Hepatic stellate cell (primary cell): ENCODE measurements at places on chromosomes 1 and 21.

GRCh38 chr1:242245255-242245654 lies 246.4 kb upstream of the MAP1LC3C start:
- DNase-seq: no peak

GRCh38 chr1:18151436-18152122 lies 44.0 kb downstream of the IGSF21 start:
- no peak for DNase-seq

DNA sequence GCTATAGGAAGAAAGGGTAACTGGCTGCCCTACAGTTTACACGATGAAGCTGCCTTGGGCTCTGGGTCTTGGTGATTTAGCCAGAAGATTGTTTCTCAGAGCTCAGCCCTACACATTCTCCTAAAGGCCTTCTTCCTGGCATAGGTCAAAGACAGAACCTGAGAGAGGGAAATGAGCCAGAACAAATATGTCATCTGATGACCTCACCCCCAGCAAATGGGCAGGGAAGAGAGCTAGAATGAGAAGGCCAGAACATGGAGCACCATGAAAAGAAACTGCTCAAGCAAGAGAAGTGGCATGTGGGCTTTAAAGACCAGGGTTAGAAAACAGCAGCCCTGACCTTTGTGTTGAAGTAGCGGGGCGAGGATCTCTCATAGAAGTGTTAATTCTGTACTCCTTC lies 5.5 kb upstream of the ILDR2 start:
- DNase-seq: no peak

- no peak for DNase-seq
Observed at GRCh38 chr1:244154872-244155531, 103.9 kb downstream of the ZBTB18 start.

DNA sequence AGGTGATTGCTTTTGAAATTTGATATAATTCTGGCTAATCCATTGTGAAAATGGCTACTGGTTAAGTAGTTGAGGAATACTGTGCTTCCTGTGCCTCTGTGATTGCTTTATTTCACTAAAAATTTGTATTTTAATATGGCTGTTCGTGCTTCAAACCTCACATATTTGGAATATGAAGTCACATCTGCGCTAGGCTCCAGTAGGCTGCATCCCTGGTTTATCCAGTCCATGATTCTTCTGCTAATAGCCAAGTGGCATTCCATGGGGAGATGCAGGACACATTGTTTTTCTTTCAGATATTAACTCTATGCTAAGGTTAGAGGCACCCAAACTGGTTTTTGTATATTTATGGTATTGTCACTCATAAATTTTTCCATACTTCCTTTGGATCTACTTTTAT lies 25.9 kb downstream of the DNM3 start:
- DNase-seq: no peak

DNA sequence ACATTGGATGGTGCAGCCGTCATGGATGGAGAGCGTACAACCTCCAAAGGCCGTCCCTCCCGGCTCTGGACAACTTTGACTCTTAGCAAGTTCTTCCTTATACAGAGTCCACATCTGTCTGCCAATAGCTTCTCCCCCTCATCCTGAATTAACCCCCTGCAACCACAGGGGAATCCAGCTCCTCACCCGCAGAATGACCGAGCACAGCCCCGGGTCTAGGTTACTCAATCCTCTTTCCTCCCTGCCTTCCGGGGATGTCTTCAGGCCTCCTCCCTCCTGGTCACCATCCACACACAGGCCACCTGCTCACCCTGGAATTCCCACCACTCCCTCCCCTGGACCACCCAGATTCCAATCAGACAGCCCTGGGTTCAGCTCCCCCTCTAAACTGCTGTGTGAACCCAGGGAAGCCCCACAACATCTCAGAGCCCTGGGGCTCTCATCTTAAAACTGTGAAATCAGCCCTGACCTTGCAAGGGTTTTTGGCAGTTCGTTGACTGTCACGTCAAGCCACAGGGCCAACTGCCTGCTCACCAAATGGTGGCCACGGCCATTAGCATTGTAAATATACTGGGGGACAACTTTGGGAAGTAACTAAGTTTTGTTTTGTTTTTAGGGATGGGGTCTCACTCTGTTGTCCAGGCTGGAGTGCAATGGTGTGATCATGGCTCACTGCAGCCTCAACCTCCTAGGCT lies 54.2 kb downstream of the HSPG2 start:
- no peak for DNase-seq

GRCh38 chr1:208533746-208534598 lies 289.8 kb upstream of the PLXNA2 start:
- no peak for DNase-seq

GRCh38 chr1:216883518-216883917 lies 160.3 kb upstream of the ESRRG start:
- no peak for DNase-seq

DNA sequence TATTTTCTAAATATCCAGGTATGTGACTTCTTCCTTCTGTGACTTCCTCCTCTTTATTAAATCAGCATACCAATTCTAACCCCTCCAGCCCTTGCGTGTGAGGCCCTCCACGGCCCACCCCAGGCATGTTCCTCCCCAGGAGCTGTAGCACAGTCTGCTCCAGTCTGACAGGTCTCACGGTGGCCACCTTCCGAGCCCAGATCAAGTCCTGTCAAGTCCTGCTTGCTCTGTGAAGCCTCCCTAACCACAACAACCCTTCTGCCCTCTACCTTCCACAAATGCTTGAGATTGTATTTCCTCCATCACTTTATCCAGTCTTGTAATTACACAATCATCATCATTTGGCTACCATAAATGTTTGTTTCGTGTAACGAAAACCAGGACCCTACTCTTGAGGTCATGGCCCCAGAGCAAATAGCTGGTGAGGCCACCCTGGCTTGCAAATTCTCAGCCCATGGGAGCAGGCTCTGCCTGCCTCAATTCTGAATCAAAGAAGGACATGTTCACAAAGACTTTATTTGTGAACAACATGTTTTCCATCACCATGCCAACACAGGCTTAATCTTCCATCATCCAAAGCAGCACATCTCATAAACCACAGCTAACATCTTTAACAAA lies 33.0 kb upstream of the S100A7 start:
- DNase-seq: no peak

- DNase-seq: no peak
Observed at GRCh38 chr1:212153635-212154034, 118.1 kb downstream of the DTL start.

GRCh38 chr21:38148046-38148445 lies 108.7 kb upstream of the KCNJ15 start:
- no peak for DNase-seq

DNA sequence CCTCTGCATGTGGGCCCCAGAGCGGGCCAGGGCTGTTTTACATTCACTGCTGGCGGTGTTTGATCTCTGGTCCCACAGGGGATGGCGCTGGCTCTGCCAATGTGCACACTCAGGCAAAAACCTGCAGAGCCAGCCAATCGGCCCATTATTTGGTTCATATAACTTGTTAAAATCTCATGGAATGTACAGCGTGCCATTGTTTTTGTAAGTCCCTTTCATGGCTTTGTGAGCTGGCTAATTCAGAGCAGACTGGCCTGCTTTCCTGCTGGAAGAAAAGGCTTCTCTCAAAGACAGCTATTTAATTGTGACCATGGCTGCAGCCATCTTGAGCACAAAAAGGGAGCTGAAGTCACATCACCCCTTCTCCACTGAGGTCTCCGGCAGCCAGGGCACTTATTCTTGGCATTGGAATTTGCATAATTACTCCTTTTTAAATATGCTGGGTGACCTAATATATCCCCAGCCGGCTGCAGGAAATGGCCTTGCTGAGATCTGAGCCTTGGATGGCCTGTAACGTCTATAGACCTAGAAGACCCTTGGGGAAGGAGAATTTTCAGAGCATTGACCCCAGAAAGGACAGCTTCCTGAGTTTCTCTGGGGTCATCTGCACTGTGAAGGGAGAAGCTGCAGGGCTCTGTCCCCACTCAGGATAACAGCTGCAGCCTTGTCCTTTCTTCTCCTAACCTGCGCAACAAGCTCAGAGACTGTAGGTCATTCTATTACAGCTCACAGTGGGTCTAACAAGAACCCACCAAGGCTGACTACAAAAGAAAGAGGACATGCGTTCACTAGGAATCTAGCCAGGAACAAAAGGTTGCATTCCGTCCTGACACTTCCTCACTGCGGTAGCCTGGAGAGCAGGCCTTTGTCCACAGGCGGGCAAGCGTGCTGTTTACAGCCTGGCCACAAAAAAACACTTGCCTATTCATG lies 45.8 kb downstream of the BCAR3 start:
- no peak for DNase-seq

- DNase-seq: no peak
Observed at GRCh38 chr1:56527548-56528302, 51.6 kb downstream of the PLPP3 start.

GRCh38 chr1:160374306-160375110 lies 7.6 kb downstream of the NHLH1 start:
- DNase-seq: no peak

DNA sequence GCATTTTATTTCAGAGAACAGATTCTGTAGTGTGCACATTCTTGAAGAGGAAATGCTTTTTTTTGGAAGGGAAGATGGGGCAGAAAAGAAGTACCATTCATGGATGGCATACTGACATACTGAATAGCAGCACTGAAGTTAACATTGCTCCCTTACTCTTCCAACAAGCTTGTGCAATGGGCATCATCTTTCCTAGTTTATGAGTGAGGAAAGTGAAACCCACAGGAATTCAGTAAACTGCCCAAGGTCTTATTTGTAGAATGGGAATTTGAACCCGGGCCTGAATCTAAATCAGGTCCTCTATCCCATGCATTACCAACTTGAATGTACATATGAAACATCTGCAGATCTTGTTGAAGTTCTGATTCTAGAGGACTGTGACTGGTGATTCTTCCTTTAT lies 215.7 kb upstream of the FGGY start:
- no peak for DNase-seq

- no peak for DNase-seq
Observed at GRCh38 chr1:187894349-187894748, 1065.6 kb downstream of the PLA2G4A start.

- no peak for DNase-seq
Observed at GRCh38 chr1:27605796-27606707, 2.1 kb upstream of the AHDC1 start.

DNA sequence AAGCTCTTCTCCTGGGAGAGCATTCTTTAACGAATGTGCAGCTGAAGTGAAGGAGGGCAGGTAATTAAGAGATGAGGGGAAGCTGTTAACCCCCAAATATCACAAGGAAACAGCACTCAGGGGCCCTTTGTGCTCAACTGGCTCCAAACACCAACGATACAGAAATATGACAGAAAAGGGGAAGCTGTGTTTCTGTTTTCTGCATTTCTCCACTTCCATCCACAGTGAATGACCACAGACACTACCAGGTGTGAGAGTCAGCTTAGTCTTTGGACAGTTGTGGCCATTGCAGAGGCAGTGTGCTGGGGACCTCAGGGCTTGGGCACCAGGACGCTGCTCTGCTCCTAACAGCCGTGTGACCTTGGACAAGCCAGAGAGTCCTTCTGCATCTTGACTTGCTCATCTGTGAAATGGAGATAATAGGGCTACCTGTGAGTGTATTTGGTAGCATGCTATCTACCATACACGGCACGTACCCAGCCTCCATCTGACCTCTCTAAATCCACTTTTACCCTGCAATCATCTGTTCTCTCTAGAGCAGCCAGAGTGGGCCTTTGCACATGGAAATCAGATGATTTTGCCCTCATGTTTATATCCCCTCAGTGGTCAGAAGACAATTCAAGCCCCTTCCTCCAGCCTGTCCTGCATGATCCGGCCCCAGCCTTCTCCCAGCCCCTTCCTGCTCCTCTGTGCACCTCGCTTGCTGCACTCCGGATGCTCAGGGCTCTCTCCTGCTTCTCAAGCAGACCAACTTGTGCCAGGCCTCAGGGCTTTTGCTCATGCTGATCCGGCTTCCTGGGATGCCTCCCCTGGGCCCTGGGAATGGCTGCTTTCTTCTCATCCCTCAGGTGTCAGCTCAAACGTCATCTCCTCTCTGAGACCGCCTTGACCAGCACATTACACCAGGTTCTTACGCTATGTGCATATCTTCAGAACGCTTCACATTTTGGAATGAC lies 4.7 kb upstream of the TINAGL1 start:
- no peak for DNase-seq

DNA sequence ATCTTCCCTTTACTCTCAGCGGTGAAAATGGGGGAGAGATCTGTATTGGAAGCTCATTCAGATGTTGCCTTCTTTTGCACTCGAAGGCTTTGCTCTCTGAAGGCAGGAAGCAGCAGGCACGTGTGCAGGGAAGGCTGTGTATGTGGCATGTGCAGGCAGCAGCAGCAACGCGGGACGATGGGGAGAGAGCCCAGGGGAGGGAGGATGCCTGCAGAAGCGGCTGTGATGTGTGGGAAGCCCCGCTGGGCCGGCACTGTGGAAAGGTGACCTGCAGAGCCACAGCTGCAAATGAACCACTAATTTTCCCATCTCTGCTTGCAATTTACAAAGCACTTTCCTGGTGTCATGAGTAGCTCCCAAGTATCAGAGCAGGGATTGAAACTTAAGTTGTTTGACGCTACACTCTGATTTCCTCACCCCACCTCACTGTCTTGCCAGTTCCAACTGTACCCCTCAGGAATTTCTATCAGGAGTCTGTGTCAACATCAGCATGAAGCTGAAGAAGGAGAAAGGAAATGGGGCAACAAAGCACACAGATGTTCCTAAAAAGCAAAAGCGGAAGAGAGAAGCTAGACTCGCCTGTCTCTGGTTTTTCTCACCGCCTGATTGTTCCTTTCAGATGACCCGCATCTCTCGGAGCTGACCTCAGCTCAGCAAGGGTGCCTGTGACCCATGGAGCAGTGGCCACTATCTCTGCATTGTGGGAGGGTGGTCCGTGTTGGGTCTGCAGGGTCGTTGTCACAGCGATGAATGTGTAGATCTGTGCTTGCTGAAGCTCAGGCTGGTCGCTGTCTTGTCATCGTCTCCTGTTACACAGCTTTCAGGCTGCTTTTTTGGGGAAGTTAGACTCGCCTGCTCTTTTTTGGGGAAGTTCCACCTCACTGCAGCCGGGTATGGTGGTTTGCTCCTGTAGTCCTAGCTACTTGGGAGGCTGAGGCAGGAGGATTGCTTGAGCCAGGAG lies 156.1 kb downstream of the KIF26B start:
- DNase-seq: peak; percentile 38
